AG09319 (cell line): ENCODE measurements at places on chromosomes 7 and 10.

DNA sequence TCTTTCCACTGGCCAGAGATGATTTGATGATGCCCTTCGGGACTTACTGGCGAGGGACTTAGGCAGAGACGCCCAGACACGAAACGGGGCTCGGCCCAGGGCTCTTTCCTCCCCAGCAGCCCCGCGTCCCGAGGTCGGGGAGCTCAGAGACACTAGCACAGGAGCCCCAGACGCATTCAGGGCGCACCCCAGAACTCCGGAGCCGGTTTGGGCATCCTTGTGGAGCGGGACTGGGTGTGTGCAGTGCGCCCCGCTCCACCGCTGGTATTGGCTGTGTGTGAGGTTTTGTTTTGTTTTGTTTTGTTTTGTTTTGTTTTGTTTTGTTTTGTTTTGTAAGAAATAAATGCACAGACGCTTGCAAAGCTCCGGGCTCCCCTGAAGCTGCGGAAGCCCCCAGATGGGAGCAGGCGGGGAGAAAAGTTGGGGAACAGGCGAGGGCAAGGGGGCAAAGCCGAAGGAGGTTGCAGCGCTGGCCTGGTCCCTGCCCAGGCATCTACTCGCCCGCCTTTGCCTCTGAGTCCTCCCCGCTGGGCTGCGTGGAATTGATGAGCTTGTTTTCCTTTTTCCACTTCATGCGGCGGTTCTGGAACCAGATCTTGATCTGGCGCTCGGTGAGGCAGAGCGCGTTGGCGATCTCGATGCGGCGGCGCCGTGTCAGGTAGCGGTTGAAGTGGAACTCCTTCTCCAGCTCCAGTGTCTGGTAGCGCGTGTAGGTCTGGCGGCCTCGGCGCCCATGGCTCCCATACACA, 1.9 kb upstream of the HOXA5 start:
- no peak for DNase-seq

DNA sequence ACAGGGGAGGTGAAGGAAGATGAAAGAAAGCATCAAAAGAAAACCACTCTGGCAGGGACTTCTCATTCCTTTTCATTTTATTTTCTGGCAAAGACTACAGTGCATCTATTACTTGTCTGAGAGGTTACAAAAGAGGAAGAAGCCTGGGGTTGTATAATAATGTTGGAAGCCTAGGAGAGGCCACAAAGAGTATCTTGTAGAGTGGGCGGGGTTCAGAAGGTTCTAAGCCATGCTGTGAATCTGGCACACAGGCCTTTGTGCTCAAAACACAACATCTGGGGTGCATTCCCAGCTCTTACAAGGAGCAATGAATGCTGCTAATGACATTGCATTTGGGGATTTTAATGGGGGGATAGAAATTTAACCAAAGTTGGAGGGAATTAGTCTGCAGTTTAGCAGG, 49.4 kb downstream of the MRPL32 start:
- no peak for DNase-seq

- no peak for DNase-seq
Observed at GRCh38 chr7:135480966-135481597, 28.8 kb downstream of the CNOT4 start.

DNA sequence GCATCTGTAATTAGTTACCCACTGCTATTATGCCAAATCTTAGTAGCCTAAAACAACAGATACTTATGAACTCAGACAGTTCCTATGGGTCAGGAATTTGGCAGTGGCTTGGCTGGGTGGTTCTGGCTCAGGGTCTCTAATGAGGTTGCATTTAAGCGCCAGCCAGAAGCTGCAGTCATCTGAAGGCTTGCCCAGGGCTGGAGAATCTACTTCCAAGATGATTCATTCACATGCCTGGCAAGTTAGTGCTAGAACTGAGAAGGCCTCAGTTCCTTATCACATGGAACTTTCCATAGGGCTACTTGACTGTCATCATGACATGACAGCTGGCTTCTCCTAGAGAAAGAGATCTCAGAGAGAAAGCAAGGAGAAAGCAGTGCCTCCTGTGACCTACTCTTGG, 121.3 kb downstream of the AVL9 start:
- DNase-seq: peak; percentile 80

DNA sequence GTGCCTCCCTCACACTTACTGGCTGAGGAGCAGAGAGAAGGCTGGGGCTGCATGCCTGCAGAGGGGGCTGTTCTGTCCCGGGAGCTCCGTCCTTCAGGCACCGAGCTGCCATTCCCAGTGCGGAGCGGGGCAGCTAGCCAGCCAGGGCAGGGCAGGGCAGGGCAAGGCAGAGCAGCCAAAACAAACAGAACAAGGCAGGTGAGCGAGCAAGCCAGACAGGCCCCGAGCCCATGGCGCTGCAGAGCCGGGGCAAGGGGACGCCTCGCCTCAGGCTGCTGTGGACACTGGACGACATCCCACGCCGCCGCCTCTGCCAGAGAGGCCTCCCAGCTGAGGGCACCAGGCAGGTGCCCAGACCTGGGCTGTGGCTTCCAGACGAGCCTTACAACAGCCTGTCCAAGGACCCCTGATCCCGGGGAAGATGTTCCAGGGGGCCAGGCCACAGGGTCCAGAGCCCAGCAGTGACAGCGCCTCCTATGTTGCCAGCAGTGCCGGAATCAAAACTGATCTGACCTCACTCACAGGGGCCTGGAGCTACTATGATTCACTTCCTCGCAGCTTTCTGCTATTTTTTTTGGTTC, 8.2 kb upstream of the NDST2 start:
- no peak for DNase-seq

DNA sequence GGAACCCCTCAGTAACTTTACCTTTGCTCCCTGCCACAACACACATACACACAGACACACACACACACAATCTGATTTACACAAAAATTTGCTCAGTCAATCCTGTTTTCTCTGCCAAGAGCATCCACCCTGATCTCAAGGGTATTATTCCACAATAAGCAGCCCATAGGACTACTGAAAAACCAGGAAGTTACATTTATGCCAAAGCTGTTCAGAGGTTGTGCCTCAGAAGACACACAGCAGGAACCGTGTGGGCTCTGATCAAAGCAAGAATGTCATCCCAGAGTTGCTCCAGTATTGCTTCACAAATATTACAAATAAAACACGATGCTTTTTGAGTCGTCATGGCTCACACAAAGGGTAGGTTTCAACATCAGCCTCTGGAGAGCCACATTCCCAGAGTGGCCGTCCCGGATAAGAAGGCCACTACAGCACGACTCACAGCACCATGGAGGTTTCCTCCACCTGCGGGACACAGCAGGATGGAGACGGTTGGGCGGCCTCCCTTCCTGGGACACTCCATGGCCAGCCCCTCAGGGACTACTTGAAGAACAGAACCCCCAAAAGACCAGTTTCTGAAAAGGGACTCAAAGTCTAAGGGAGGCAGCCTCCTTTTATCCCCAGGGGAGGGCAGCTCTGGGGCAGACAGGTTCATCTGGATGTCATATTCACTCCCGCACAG, 1.6 kb downstream of the AIFM2 start:
- peak; percentile 68 for DNase-seq

DNA sequence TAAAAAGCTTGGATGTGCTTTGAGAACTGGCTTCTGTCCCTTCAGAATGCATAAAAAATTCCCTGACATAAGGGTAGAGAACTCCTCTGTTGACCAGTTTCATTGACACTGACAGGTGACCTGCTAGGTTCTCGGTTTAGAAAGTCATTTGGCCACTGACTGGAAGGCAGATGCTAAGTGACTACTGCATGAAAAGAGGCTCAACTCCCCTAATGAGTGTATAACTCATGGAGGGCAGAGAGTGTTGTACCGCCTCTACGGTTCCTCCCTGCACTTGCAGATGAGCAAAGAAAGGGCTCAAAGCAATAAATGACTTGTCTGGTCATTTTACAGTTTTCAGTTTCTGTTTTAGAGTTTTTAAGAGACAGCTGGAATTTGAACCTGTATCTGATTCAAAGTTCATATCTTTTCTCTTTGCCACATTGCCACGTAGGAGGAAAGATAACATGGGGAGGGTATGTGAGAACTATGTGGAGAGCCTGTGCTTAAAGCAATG, 2.9 kb upstream of the FGL2 start:
- no peak for DNase-seq

DNA sequence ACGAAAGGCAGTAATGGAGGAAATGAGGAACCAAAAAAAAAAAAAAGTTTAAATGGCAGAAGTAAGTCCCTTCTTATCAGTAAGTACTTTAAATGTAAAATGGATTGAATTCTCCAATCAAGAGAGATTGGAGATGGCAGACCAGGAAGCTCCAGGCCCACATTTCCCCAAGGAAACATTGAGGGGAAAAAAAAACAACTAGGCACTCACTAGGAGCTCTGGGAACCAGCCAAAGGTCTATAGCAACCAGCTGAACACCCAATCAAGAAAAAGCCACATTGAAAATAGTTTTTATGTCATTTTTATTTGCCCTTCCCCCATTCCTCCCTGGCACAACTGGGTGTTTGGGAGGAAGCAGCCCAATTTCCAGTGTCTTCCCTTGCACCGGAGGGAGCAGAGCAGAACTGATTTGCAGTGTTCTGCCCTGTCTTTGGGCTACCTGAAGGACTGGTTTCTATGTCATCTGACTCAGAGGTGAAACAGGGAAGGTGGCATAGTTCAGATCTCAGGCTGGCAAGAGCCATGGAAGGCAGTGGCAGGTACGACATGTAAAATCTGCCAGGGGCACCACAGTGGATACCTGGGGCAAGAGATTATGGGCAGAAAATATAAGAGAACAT, 121.9 kb downstream of the SMURF1 start:
- DNase-seq: no peak

- no peak for DNase-seq
Observed at GRCh38 chr7:88700725-88701124, 58.8 kb upstream of the ZNF804B start.

DNA sequence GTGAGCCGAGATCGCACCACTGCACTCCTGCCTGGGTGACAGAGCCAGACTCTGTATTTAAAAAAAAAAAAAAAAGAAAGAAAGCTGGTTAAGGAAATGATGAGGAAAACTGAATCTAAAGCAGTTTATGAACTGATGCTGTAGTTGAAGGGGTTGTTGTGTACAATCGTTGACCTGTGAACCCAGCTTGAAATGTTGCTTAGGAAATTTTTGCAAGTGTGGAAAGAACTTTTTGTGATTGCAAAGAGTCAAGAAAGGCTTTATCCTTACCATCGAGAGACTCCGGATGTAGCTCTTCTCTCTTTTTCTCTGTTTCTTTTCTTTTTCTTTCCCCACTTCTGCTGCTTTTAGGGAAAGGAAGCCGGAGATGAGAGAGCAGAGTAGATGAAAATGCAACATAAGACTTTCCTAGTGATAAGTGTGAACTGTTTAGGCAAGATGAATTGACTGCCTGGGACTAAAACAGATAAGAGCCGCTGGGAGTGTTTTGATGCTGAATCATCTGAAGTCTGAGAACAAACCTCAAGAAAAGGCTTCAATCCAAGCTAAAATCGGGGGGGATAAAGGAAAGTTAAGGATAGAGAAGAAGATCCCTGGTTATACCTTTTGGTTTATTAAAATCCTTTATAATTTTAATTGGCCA, 69.0 kb downstream of the TAF3 start:
- no peak for DNase-seq

DNA sequence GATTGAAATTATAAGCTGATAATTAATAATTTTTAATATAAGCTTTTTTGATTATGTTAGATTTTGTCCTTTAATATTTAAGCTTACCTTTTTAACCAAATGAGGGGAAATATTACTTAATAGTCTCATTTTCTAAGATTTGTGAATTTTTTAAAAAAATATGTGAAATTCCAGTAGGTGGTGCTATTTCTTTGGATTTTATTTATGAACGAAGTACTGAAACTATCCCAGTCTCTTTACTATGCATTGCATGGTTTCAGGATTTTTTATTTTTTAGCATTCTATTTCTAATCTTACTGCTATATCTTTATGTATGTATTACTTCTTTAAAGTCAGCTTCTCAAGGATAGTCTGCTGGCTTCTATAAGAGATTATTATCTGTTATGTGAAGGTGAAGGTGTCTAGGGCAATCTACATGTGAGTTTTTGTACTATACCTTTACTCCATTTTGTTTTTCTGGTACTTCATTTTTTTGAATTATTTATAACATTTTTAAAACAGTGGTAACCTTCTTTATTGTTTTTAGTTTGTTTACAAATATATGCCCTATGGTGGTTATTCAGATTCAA, 78.3 kb downstream of the ATRNL1 start:
- no peak for DNase-seq

DNA sequence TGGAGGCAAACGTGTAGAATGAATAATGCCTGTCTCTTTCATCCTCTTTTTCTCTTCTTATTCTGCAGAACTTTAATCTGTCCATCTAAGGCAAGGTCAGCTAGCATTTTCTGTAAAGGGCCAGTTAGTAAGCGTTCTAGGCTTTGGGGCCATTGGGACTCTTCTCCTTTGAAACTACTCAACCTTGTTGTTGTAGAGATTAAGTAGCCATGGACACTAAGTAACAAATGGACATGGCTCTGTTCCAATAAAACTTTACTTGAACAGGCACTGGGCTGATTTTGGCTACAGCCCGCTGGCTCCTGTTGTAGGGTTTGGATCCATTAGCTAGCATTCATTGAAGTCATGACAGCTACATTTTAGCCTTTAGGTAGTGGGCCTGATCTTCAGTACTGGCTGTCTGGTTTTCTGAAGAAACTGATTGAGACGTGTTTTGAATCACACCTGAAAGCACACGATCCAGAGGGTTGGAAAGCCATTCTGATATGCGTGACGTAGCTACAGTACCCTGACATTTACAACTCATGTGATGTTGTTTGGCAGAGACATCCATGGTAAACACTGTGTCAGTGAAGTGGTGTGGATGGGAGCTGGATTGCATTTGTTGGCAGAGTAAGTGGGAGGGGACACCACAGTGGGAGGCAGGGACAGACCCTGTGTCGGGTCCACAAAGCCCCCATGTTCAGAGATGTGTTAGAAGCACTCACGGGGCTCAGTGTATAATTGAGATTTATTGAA, 92.5 kb downstream of the MTPN start:
- DNase-seq: no peak

DNA sequence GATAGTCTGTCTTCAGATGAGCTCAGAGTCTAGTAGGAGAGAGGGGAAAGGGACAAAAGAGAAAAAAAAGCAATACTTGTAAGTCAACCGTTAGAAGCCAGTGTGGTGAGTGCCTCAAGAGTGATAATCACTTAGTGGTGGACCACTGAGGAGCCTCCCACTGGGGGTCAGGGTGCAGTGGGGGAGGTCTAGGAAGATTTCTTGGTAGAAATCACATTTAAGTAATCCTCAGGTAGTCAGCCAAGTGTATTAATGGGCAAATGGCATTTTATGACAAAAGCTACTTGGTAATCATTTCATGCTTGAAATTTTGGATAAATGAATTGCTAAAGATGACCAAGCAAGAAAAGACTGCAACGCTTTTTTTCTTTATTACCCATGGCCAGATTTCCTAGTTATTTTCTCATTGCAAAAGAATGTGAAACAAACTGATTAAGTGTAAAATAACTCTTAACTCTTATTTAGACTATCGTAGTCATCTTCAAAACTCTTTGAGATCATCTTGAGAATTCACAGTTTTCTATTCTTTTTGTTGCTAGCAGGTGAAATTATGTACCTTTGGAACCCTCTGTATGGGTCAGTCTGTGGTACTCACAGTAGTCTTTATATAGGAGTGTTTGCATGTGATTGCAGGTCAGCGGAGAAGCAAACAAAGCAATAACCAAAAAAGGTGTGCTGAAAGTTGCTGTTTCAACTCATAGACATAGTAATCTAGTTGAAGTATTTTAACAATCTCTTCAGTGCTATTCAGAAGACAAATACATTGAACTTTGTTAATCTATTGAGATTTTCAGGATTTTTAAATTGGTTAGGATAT, 63.9 kb downstream of the PPP1R9A start:
- DNase-seq: no peak
